T-helper 1 cell (primary cell): ENCODE measurements at places on chromosomes 4 and X.

- no peak for DNase-seq
These were observed 14.4 kb upstream of the DUSP9 start for GRCh38 chrX:153632595-153632946.

DNA sequence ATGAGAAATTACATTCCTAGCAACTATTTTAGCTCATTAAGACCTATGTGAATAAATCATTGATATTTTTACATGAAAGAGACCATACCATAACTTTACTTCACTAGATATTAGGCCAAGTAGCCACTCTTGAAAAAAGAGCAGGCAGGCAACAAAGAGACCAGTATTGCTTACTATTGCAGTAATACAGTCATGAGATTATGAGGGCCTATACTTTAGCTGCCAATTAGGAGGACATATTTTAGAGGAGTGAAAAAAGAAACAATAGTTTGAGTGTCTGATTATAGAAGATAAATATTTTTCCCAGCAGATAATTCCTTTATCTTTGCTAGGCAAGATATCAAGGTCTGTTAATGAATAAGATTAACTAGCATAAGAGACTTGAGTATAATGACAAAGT lies 739.0 kb downstream of the GRID2 start:
- DNase-seq: no peak

GRCh38 chrX:47172971-47173792 lies 20.4 kb upstream of the UBA1 start:
- no peak for DNase-seq

GRCh38 chr4:138204507-138204906 lies 37.6 kb downstream of the SLC7A11 start:
- no peak for DNase-seq

GRCh38 chr4:31069151-31069550 lies 349.0 kb downstream of the PCDH7 start:
- no peak for DNase-seq

DNA sequence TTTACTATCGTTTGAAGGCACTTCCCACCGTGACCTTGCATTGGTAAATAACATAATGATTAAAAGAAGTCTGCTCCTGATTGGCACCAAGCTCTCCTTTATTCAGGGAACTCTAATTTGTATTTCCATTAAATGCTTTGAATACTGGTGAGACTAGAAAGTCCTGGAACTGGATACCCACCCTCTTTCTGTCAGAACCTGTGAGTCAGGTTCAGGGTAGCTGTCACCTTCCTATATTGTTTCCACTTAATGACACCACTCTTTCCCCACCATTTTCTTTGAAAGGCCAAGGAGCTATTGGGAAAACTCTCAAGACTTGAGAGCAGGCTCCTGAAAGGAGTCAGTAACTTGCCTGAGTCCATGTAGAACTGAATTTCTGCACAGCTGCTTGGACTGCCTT lies 55.9 kb upstream of the RASSF6 start:
- no peak for DNase-seq
